Stimulated activated naive CD4-positive, alpha-beta T cell (primary cell): ENCODE measurements at places on chromosomes 7 and 10.

DNA sequence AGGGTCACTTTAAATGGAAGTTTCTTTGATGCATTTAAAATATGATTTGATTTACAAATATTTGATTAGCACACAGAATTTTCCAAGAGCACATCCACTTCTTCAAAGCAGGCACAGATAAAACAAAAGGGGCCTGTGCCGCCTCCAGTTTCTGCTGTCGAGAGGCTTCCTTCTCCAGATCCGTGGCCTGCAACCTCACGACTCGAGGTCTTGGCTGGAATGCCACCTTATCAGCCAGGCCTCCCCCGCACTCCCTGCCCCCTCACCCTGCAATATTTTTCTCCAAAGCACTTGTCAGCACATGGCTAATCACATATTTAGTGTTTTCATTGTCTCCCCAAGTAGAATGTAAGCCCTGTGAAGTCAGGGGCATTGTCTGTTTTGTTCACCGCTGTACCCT lies 12.5 kb downstream of the PYROXD2 start:
- DNase-seq: no peak

- no peak for DNase-seq
Measured at GRCh38 chr10:80172896-80173295, 32.4 kb downstream of the ANXA11 start.

GRCh38 chr7:138170298-138170697 lies 94.0 kb downstream of the AKR1D1 start:
- DNase-seq: no peak

- DNase-seq: no peak
Measured at GRCh38 chr7:152081088-152081487, 55.6 kb downstream of the GALNT11 start.
